ENCODE measurements at places on chromosomes 11 and 22.

DNA sequence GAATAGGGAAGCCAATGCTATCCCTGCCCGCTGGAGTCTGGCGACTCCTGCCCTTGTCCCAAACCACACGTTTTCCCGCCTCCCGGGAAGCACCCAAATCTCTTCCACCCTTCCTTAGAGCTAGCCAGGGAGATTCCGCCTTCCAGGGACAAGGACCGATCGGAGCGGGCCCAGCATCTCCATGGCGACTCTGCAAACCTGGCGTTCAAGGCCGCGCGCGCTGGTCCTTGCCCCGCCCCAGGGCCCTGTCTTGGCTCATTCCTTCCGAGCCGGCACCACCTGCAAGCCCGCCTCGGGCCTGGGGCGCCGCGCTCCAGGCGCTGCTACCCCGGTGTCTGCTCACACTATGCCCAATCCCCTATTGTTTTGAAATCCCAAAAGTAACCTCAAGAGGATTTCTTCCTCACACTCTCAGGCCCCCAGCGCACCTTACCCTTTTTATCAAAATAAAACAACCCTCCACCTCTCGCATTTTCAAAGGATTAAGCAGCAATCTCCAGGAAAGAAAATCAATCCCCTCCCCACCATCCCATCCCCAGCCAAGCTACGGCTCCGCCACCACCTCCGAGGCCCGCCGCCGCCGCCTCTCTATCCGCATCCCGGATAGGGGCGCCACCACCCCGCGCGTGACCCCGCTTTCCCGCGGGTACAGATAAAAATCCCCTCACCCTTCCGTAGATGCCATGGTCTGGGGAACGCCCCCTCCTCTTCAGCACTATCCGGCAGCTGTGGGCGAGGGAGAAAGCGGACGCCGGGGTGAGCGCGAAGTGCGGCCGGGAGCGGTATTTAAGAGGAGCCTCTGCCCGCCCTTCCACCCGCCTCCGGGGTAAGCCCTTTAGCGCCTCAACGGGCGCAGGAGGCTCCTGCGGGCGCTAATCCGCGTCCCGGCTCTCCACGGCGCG, 825 bp downstream of the SLC1A2 start:
- DNase-seq = no peak

GRCh38 chr11:7549681-7550080, 35.9 kb downstream of the PPFIBP2 start:
- DNase-seq = no peak

DNA sequence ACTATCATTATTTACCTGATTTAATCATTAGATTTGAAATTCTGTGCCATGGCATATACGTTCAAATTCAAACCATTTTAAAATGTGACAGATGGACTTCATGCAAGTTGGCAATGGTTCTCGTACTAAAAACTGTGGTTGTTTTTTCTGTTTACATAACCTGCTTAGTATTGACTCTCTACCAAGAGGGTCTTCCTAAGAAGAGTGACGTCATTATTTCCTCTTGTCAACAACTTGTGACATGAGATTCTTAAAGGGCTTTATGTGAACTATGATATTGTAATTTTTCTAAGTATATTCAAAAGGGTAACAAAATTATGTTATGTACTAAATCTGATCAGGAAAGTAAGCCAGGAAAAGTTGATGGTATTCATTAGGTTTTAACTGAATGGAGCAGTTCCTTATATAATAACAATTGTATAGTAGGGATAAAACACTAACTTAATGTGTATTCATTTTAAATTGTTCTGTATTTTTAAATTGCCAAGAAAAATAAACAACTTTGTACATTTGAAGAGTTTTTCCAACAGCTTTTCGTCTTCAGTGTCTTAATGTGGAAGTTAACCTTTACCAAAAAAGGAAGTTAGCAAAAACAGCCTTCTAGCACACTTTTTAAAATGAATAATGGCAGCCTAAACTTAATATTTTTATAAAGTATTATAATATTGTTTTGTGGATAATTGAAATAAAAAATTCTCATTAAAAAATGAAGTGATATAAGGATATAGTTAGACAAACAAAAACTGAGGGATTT, 87.0 kb downstream of the GRK3 start:
- no peak for DNase-seq

GRCh38 chr11:27239305-27239942, 123.6 kb downstream of the CCDC34 start:
- DNase-seq = no peak

GRCh38 chr22:30609260-30610185, 2.5 kb downstream of the TCN2 start:
- DNase-seq = no peak

DNA sequence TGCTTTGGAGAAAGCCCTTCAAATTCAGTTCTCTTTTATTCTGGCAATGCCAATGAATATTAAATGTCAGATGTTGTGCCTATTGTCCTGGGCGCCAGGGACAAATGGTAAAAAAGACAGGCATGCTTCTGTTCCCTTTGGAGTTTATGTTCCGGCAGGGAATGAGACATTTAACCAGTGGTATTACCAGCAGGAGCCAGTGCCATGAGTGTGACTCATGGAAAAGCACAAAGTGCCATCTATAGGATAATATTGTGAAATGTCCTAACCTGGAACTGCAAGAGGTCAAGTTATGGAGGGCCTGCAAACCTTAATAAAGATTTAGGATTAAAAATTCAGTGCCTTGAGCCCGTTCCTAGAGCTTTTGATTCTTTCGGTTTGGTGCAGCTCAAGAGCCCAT, 39.5 kb downstream of the REXO2 start:
- DNase-seq = no peak

DNA sequence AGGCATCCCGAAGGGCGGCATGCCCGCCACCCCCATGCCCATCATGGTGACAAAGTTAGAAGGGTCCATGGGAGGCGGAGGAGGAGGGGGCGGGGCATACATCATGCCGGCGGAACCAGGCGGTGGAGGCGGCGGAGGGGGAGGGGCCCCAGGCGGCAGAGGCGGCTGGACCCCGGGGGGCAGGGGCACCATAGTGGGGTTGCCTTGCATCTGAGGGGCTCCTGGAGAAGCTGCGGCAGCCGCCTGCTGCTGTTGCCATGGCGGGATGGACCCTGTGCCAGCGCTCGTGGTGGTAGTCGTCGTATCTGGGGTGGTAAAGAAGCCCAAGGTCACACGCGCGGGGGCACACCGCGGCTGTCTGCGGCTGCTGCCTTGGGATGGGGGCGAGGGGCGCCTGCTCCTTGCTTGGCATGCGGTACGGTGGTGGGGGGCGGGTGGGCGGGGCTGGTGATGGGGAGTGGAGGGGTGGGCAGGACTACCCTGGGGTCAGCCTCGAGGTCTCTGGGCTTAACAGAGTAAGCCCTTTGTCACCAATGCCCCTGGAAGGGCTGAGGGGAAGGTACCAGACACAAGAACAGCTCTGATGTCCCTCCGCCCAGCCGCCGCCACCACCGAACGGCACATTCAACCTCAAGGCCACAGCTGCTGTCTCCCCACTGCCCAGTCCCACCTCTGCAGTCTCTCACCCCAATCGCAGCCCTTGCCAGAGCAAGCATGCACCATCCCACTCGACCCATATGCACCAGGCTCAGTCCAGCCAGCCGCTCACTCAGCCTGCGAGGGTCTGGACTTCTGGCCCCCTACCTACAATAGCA, 6.3 kb upstream of the PYGM start:
- no peak for DNase-seq
